ENCODE measurements at places on chromosomes 5 and 9. TPM values are rescaled to one million over a fixed set of nuclear protein-coding genes. Genes with fewer than 3 reads are reported as not detected.

The PCDH1 gene
- total RNA-seq = 127 TPM

The SCGB3A2 gene
- not detected for total RNA-seq

The AQP7 gene
- 8.3 TPM for total RNA-seq

The SCGB3A1 gene
- total RNA-seq = 1.4 TPM

DNA sequence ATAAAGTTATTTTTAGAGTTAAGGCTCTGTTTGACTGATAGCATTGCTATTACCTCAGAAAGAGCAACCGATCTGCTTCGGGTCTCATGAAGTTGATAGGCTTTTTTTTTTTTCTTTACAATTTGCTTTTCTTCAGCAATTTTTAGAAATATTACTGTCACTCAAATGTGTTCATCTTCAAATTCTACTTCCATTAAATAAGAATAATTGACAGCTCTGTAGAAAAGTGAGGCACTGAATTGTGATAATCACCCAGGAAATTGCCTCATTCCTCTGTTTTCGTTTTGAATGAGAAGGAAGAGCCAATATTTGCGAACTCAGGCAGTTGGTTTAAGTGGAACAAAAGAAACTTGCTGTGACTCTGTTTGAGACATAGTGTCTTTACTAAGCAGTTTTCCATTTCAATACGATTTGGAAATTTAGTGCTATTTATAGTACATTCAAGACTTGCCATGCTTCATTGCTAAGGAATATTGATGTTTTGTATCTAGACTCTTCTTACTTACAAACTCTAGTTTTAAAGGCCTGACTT lies 700.5 kb upstream of the CDH10 start:
- DNase-seq = no peak

- DNase-seq = no peak
These were observed 1481.5 kb downstream of the EFNA5 start for GRCh38 chr5:106189121-106189809.

DNA sequence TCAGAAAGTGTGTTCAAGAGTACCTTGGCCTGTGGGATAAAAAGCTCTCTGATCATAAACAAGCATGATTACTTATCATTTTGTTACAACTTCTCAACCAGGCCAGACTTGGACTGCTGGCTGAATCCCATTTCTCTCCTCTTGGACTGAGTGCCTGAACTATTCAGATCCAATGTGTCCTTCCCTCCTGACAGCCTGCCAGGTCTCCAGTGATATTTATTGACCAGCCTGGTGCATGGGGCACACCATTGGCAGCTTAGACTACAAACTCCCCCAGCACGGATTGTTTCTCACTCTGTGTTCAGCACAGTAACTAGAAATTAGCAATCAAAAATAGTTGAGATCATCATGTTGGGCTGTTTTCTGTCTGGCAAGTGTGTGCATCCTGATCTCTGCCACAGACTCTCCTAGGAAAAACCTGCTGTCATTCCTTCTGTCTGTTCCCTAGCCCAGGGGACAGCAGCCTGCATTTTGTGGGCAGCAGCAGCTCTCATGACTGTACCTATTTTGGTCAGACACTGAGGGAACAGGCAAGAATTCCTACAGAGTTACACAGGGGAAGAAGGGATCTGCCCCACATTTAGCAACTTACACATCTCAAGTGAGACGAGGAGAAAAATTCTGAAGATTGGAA lies 348.1 kb downstream of the ADAMTS6 start:
- DNase-seq = no peak

DNA sequence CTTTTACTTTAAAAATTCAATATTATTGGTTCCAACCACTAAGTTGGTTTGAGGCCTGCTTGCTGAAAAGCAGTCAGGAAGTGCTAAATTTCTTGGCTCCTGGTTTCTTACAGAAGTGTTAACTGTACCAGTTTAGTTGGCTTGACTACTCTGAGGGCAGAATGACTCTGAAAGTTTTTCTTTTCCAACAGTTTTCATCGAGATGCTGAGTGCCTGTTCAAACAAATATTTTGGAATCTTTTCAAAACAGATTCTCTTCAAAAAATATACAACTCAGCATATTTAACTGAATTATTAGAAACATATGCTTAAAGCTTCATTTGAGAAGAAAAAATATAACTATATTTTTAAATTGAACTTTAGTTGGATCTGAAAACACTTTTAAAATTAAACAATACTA lies 37.0 kb downstream of the SLC38A9 start:
- no peak for DNase-seq

DNA sequence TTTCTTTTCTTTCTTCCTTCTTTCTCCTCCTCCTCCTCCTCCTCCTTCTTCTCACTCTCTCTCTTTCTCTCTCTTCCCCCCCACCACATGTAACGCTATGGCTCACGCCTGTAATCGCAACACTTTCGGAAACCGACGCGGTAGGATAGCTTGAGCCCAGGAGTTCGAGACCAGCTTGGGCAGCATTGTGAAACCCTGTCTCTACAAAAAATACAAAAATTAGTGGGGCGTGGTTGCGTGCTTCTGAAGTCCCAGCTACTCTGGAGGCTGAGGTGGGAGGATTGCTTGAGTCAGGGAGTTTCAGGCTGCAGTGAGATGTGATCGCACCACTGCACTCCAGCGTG lies 736 bp upstream of the GLDC start:
- no peak for DNase-seq

DNA sequence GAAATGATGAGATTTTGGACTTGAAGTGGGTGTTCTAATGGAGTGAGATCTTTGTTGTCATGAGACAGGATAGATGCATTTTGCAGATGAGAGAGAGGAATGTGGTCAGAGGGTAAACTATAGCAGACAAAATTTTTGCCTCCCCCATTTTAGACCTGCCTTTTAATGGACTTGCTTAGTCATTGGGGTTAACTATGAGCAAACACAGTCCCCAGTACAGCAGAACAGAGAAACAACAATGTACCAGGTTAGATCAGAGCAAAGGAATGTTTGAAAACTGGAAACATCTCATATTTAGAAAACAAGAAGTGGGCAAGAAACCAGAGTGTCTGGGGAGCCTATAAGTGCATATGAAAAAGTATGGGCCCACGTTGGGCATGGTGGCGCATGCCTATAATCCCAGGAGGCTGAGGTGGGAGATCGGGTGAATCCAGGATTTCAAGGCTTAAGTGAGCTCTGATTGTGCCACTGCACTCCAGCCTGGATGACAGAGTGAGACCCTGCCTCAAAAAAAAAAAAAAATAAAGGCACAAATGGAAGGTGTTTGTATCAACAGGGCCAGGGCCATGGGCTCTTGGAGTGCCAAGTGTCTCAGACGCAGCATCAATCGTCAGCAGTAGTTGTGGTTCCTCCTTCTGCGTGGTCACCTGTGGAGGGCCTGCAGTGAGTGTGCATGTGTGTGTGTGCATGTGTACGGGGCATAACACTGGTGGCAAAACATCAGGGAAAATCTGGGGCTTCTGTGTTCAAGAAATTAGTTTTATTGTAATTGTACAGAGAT lies 214.4 kb upstream of the S1PR3 start:
- DNase-seq = no peak

GRCh38 chr9:27447031-27447683 lies 76.9 kb upstream of the IFNK start:
- no peak for DNase-seq

DNA sequence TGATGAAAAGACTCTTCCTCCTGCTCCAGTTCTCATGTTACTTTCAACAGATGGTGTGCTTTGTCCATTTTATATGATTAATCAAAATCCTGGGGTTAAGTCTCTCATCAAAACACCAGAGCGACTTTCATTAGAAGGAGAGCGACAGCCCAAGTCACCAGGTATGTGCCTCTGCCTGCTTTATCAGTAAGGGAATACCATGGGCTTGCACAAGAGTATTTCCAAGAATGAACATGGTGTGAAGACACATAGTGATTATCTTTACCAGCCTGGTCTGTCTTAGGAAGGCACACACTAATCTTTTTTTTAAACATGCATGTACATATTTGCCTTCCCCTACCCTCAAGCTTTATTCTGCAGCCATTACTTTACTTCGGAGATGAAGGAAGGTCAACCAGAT lies 15.2 kb downstream of the NUP214 start:
- no peak for DNase-seq

All from ureter (tissue), 1 donor.